ENCODE measurements at places on chromosomes 3 and 15.

GRCh38 chr3:39148435-39149058 lies 4.8 kb downstream of the CSRNP1 start:
- no peak for DNase-seq

DNA sequence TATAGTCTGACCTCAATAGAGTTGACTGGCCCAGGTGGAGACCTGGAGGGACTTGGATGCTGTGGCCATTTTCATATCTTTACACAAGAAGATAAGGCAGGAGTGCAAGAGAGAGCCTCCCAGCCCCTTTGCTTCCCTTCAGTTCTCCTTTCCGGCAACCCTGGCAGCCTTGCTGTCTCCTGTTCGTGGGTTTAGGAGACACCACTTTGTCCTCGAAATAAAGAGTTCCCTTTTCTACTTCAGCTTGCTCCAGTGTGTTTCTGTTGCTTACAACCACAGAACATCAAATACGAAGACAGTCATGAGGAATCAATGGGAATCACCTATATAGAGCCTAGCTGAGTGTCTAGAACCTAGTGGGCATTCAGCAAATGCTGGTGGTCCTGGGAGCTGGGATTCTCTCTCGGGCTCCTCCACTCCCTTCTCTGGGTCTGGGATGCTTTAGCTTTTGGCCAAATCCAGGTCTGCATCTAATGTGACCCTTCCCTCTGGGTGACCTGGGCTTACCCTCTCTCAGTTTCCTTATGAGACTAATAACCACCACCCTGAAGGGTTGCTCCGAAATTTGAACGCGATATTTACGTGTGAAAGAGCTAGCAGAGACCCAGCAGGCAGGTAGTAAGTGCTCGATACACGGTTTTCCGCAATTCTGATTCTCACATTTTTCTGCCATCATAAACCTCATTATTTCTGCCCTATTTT lies 44.5 kb downstream of the PCSK6 start:
- DNase-seq: no peak

DNA sequence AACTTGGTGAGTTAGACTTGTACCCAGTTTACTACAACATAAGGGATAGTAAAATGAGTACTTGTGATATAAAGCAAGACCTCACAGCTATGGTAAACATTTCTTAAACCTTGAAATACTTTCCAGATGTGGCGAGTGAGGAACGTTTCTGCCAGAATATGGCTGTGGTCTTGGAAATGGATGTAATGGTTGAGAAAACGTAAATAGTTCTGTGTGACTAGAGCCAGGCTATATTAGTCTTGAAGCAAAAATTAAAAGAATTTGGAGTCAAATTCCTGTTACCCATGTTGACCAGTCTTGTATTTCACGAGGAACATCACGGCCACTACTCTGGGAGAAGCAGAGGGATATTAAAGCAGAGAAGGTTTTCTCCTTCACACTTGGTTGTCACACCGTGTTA lies 15.3 kb downstream of the OR4F15 start:
- no peak for DNase-seq

DNA sequence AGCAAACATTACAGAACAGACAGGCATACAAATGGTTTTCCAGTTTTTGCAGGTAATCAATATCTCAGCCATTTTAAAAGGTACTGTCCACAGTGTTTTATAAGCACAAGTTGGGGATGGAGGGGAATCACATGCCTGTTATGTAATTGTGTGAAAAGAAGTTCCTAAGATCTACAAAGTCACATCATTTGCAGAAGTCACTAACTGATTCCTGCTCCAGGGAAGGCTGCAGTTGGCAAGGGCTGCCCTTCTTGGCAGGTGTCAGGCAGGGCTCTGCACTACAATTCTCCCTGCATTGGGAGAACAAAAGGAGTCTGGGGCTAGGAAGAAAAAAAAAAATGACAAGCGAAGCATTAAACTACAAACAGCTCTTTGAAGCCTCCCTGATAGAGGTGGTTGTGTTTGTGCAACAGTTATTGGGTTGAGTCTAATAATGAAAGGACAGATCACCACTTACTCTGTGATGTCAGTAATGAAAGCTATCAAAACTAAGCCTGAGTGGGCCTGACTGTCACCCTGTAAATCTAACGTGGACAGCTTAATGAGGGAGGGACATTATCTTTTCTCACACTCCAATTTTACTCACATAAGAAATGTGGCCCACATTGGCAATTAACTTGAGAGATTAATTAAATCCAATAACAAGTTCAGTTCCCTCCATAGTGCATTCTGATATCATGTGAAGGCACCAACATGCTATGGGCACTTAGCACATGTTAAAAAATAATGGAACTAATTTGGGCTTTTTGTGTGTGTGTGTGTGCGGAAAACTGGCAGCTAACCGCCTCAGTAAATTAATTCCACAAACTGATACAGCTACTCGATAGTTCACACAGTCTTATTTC lies 242.9 kb downstream of the FHIT start:
- DNase-seq: no peak

GRCh38 chr3:64244011-64244942 lies 19.0 kb upstream of the PRICKLE2 start:
- DNase-seq: no peak

- no peak for DNase-seq
Measured at GRCh38 chr3:42092006-42092405, 849 bp downstream of the TRAK1 start.

DNA sequence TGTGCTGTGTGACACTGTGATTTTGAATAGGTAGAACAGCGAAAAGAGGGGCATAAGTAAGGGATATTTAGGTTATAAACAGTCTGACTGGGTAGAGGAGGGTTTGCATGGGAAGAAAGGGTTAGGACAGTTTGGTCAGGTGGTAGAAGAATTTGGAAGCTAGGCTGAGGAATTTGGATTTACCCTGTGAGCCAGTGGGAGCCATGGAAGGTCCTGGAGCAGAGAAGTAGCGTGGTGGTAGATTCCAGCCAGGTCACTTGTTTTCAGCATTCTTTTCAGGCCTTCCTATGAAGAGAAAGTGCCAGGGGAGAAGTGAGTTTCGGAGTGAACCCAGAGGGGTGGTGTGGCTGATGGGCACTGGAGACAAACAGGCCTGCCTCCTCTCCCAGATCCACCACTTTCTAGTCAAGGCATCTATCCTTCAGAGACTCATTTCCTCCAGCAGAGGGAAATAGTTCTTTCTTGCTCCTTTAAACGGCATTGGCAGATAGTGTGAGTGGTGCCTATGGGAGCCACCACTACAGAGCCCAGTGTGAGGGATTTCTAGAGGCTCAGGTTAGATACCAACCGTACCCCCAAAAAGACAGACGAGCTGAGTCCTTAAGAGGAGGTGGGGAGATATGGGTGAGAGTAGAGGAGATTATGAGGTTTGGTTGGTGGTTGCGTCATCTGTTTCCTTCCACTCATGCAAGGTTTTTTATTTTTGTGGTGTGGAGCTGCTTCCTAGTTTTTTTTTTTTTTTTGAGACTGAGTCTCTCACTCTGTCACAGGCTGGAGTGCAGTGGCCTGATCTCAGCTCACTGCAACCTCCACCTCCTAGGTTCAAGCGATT lies 21.2 kb downstream of the PXK start:
- DNase-seq: peak; percentile 21

GRCh38 chr3:58025837-58026569 lies 17.8 kb downstream of the FLNB start:
- DNase-seq: no peak

GRCh38 chr15:64975390-64975789 lies 14.3 kb downstream of the SPG21 start:
- DNase-seq: no peak

GRCh38 chr3:52190294-52191074 lies 7.5 kb upstream of the ALAS1 start:
- no peak for DNase-seq

DNA sequence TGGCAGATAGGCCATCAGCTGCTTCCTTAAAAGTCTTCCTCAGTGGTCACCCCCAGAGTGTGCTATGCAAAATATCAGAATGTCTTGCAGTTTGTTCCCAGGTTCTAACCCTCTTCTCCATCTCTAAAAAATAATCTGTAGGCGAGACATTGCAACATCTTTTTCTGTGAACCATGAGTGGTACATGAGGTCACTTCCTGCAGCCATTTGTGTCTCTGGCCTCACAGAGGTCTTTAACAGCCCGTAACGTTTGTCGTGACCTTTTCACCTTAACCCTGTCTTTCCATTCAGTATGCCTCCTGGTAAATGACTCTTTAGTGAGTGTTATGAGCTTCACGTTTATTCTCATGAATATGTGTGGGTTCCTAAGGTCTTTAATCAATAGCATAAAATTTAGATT lies 145.4 kb downstream of the KLHL25 start:
- DNase-seq: peak; percentile 44

DNA sequence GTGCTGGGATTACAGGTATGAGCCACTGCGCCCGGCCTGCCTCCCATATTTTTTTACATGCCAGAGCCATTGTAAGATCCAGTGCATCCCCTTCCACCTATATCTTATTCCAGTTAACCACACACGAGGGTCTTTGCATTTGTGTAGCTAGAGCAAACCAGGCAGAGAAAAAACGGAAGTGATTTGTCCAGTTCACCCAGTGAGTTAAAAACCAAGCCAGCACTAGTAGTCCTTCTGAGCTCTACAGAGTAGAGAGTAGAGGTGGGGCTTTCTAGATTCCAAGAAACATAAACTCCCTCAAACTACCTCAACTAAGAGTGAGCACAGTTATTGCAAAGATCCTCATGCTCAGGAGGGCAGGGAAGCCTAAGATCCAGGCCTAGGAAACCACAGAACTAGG lies 34.7 kb downstream of the TMEM158 start:
- no peak for DNase-seq

GRCh38 chr3:30894521-30895251 lies at the start of gene GADL1:
Gene GADL1, minus strand, starts transcription at chr3:30894661. Its CDS starts 47 bp downstream, at chr3:30894614.
- no peak for DNase-seq

- DNase-seq: no peak
Measured at GRCh38 chr3:116886202-116886893, 176.8 kb downstream of the TUSC7 start.

GRCh38 chr3:120659285-120659684 lies 22.8 kb downstream of the HGD start:
- no peak for DNase-seq

- no peak for DNase-seq
Measured at GRCh38 chr15:101437618-101438481, 51.7 kb downstream of the PCSK6 start.

DNA sequence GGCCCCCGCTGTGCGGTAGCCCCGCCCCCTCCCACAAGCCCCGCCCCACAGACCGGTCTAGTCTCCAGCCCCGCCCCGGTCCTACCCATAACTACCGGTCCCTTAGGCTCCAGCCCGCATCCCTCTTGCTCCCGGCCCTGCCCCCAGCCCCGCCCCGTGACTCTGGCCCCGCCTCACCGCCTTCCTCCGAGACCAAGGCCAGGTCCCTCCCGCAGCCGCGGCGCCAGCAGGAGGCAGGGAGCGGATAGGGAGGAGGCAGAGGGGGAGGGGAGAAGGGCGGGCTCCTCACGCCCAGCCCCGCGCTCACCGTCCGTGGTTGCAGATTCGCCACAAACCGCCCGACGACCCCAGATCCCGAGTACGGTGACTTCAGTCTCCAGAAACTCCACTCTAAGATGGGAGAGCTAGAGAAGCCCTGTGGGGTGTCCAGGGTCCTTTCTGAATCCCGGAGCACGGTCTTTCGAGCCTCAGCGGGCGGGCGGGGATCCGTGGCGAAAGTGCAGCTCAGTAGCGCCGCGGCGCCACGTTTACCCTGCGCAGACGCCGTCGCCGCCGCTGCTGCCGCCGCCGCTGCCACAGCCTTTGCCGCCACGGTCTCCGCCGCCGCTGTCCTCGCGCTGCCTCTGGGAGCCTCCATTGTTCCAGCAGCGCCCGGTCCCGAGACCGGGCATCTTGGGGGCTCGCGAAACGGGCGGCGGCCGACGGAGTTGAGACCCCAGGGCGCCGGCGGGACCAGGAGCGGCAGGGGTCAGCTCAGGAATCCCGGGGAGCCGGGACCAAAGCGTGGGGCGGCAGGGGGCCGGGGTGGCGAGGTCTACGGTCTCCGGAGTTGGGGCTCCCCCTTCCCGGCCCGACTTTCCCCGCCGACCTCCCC lies at the start of gene BRPF1:
BRPF1 (plus strand) TSS at position 530 of the 874 bp plus-strand sequence. CDS start 2,406 bp downstream, outside the sequence.
- DNase-seq: peak; percentile 100

DNA sequence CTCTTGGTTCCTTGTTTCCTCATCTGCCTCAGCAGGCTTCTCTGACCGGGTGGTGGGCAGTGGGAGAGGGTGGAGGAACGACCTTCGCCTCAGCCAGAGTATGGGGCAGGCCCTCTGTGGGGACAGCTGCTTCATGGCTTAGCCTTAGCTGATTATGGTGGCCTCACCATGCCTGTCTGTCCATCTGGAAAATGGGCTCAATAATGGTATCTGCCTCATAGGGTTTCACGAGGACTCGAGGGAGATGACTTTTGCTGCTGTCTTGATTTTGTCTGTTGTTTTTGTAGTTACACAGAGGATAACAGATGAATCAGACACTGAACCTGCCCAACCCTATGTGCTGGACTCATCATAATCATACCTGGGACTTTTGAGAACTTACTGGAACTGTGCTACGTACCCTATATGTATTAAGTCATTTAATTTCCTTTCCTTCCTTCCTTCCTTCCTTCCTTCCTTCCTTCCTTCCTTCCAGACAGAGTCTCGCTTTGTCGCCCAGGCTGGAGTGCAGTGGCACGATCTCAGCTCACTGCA lies 46.5 kb downstream of the CDC25A start:
- DNase-seq: no peak

GRCh38 chr3:143288944-143289343 lies 169.4 kb downstream of the CHST2 start:
- DNase-seq: no peak

- no peak for DNase-seq
Measured at GRCh38 chr15:62228604-62229003, 63.5 kb upstream of the C2CD4B start.

DNA sequence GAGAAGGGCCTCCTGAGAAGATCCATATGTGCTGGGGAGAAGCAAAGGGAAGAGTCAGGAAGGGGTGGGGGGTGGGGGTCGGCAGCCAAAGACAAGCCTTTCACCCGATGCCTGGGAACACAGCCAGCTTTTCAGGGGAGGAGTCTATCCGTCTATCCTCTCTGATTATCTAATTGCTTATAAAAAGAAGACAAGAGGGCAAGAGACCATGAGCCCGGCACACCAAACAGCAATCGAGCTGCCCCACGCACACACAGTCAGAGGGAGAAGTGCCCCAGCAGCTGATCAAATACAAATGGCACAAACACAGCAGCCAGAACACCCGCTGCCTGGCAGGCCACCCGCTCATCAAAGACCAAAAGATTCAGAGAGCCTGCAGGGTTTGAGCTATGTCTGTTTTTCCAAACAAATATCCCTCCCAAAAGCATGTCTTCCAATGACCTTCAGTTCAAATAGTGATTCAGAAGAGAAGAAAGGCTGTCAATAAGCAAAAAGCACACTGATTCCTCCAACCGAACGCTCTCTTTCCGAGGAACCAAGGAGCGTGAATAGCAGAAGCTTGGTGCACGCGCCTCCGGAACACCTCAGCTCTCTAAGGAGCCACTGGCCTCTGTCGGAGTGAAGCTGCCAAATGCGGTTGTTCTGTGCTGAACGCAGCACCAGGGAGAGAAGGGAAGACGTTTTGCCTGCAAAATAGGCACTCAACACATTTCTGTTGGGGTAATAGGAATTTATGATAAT lies 419.2 kb downstream of the OCA2 start:
- DNase-seq: no peak

- DNase-seq: no peak
Measured at GRCh38 chr3:29683018-29683993, 402.4 kb downstream of the RBMS3 start.

Data from CD4-positive, alpha-beta T cell treated with Interleukin-4 for 4 hours (primary cell).